ENCODE measurements at places on chromosomes 1 and 21.

DNA sequence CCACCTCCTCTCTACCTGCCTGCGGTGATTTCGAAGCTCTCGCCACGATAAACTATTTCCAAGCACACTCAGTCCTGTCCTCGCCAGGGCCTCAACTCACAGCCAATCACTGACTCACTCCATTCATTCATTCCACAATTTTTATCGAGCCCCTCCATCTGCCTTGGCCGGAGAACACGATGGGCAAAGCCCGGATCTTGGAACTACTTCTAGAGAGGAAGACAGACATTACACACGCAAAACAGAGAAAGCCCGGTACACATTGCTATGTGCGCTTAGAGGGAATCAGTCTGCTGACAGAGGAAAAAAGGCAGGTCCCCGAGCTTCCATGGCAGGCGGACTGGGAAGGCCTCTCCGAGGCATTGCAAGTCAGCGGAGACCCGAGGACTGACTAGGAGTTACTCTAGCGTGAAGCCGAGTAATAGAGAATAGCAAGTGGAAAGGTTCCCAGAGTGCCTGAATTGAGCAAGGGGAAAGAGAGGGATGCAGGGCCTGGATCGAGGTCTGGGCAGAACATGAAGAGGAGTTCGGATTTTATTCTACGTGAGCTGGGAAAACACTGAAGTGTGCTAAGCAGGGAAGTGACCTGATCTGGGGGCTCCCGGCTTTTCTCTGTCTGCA lies 54.2 kb upstream of the DNAJC6 start:
- no peak for DNase-seq

DNA sequence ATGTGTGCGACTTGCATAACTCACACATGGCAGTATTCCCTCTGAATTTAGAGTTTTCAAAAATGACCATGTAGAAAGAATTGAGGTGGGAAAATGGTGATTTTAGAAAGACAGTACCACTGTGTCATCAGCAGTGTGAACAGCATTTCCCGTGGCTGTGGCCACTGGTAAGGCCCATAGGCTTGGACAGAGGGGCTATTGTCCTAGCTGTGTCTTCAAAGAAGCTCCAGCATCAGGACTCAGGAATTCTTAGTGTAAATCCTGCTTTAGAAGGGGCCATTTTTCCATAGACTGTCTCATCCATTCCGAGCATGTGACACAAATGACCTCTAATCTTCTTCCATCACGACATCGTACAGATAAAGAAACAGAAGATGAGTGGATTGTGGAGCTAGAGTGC lies 119.3 kb upstream of the BACE2 start:
- DNase-seq: no peak

GRCh38 chr1:70497152-70497551 lies 86.1 kb downstream of the CTH start:
- DNase-seq: no peak

GRCh38 chr1:193538003-193538354 lies 351.6 kb upstream of the B3GALT2 start:
- no peak for DNase-seq

GRCh38 chr1:20212085-20212684 lies 25.9 kb upstream of the PLA2G2C start:
- DNase-seq: no peak

DNA sequence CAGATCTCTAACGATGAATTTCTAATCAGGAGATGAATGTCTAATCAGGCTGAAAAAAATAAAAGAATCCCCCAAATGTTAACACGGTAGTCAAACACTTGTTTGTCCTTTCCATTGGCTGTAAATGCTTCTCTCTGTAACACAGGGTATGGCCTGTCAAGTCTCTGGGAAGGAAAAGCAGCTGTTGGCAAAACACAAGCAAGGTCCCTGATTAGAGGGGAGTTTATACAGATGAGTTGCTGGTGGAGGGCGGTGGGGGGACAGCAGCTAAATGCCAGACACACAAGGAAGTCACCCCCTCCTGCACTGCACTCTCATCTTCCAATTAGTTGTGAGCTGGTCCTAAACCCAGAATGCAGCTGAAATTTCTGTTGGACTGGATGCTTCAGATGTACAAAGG lies 51.0 kb downstream of the PGBD5 start:
- no peak for DNase-seq

DNA sequence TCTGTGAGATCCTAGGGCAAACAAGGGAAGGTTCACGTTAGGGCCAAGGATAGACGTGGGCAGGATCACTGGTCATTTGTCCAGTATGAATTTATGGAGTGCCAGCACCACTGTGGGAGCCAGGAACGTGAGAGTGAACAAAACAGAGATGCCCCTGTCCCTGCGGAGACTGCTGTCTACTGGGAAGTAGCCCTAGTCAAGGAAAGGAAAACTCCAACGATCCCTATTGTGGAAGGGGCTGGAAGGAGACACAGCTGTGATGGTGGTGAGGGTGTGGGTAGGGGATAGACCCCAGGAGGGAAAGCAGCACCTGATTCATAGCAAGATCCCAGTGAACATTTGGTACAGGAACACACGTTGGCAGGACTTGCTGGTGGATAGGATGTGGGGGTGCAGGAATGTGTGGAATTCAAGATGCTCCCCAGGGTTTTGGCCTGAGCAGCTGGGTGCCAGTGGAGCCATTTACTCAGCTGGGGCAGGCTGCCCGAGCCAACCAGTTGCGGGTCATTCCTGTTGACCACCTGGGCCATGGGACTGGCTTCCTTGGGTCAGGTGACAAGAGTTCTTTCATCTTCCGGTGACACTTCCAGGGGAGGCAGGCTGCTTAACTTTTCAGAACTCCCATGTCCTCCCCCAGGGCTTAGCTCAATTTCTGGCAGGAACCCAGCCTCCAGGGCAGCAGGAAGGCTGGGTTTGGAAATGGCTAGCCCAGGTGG lies 1.2 kb upstream of the ATP13A2 start:
- DNase-seq: no peak

GRCh38 chr1:204258213-204259115 lies 44.7 kb upstream of the GOLT1A start:
- peak; percentile 33 for DNase-seq

DNA sequence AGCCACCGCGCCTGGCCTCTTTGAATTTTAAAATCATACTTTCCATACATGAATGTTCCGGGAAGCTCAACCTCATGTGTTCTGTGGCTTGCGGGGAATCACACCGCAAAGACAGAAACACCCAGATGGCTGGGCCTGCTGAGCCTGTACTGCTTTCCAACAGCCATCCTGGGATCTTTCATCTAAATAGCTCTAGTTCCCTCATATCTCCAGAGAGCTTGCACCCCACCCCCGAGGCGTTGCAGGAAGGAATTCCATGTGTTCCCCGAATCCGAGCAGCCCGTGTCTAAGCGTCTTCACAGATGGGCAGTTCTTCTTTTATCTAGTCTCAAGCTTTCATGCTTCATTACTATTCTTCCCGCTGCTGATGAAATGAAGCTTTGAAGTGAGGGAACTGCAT lies 66.4 kb downstream of the IGSF21 start:
- no peak for DNase-seq

- DNase-seq: no peak
Observed at GRCh38 chr1:85444381-85444780, 20.6 kb downstream of the DDAH1 start.

- DNase-seq: peak; percentile 65
Observed at GRCh38 chr1:229694053-229694693, 68.1 kb downstream of the URB2 start.

GRCh38 chr1:61332196-61332753 lies 249.9 kb downstream of the NFIA start:
- no peak for DNase-seq

DNA sequence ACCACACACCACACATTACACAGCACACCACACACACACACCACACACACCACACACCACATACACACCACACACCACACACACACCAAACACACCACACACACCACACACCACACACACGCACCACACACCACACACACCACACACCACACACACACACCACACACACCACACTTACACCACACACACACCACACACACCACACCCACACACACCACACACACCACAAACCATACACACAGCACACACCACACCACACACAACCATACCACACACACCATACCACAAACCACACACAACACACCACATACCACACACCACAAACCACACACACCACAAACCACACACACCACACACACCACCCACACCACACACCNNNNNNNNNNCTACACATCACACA lies 40.9 kb upstream of the SIK1 start:
- DNase-seq: no peak

GRCh38 chr1:22845398-22845935 lies 127.2 kb downstream of the LACTBL1 start:
- no peak for DNase-seq

GRCh38 chr1:13699936-13700520 lies at the start of gene PRDM2:
PRDM2 (plus strand) TSS chr1:13700188; CDS start chr1:13715606, 15,418 bp downstream.
- peak; percentile 39 for DNase-seq

DNA sequence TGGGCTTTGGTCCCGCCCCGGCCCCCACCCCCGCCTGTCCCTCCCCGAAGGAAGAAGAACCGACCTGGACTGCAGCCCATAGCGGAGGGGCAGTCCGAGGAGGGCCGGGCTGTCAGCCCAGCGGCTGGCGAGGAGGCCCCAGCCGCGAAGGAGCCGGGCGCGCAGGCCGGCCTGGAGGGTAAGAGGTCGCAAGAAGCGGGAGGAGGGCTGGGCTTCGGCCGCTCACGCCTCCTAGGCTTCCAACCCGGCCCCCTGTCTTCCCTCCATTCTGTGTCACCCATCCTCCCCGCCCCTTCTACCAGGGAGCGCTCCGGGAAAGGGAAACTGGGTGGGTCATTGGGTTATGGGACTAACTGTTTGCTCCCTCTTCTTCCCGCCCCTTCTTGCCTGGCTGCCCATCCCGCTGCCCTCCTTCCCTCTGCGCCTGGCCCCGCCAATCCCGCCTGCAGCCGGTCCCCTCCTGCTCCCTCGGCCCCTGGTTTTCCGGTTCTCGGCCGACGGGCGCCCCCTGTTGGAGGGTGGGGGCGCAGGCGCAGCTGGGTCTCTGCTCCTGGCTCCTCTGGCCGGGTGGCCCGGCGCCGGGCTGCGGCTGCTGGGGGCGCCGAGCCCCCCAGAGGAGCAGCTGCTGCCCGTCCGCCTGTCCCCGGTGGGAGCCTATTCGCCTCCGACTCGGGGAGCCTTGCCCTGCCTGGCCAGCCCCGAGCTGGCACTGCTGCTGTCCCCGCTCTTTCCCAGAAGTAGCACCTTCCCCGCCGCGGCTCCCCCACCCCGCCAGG lies 2.4 kb downstream of the RUSC1 start:
- DNase-seq: peak; percentile 88

- no peak for DNase-seq
Observed at GRCh38 chr1:228543396-228543795, 56.2 kb downstream of the RNF187 start.

DNA sequence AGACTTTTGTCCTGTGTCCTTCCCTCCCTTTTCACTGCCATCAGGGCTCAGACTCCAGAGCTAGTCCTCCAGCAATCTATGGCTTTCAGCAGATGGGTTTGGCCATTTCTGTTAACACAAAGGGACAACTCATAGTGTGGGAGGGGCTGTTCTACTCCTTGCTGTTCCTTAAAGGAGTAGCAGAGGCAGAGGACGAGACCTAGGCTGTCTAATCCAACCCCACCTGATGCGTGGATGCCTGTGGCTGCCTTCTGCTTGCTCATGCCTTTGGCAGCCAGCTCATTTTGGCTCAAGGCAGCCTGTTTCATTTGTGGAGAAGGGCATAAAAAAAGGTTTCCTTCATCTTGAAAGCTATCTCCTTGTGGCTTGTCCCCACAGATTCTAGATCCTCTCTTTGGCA lies 27.0 kb downstream of the MFSD2A start:
- DNase-seq: no peak

GRCh38 chr1:111909030-111909429 lies 80.4 kb downstream of the KCND3 start:
- DNase-seq: peak; percentile 54

DNA sequence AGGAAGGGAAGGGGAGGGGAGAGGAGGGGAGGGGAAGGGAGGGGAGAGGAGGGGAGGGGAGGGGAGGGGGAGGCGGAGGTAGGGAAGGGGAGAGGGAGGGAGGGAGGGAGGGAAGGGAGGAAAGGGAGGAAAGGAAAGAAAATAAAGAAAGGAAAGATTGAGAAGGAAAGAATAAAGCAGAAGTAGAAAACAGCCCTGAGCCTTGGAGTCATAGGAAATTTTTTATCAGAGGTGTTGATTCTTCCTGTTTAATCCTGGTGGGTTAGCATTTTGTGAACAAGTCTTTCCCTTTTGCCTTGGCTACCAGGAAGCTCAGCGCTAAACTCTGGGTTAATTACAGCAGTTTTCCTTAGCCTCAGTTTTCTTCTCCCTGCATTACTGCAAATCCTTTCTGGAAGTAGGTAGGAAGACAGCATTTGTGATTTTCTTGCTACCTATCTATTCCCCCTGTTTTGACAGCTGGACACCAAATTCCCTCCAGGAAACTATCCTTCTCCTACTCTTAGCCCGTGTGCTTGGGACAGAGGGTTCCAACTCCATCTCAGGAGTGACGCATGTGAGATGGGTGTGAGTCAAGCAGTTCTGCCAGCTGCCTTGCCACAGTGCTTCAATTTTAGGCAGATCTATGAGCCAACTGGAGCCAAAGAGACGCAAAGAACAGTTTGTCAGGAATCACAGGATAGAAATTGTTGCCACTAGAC lies 26.9 kb downstream of the TOMM20 start:
- DNase-seq: no peak

DNA sequence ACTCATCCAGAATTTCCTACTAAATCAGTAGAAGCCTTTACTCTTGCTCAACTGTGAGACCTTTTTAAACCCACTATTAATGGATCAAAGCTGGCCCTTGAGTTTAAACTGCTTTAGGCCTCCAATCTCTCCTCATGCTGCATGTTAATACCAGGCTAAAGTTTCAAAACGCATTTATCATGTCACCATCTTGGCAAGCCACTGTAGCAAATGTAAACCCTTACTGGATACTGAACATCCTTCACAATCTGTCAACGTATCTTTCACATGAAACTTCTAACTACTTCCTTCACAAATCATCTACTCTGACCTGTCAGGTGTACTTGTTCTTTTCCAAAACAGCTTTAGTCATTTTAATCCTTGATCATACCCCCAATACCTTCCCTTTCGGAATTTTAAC lies 3.0 kb downstream of the PAXBP1 start:
- DNase-seq: no peak

DNA sequence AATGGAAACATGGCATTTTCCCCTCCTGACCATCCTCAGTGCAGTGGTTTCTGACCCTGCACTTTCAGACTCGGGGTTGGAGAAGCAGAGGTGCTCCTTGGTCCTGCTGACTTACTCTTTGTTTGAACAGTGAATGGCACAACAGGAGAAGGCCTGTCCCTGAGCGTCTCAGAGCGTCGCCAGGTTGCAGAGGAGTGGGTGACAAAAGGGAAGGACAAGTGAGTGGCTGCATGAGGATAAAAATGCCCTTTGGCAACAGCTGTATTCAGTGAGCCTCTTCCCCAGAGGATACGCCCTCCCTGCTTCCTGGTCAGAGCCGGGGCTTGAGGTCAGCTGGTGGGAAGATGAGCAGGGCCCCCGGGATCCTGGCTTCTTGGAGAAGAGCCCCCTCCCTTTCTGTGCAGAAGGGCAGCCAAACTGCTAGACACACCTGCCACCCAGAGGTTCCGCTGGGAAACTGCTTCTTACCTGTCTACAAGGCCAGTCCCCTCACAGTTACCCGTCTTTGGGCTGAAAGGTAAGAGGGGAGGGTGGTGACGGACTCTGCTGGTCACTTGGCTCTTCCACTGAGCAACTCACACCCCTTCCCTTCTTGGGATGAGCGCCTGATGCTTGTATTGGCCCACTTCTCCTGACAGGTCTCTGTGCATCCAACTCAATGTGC lies 16.6 kb downstream of the NPL start:
- DNase-seq: no peak

- no peak for DNase-seq
Observed at GRCh38 chr1:193707271-193708021, 521.0 kb upstream of the B3GALT2 start.

- no peak for DNase-seq
Observed at GRCh38 chr21:45145146-45145545, 70.8 kb downstream of the ADARB1 start.

GRCh38 chr1:4894566-4894965 lies 240.2 kb downstream of the AJAP1 start:
- DNase-seq: no peak
